GDM1 (cell line): ENCODE measurements at places on chromosomes 7 and 10.

GRCh38 chr7:8035647-8036518 is 67.3 kb downstream of the GLCCI1 start:
- peak; percentile 7 for DNase-seq

DNA sequence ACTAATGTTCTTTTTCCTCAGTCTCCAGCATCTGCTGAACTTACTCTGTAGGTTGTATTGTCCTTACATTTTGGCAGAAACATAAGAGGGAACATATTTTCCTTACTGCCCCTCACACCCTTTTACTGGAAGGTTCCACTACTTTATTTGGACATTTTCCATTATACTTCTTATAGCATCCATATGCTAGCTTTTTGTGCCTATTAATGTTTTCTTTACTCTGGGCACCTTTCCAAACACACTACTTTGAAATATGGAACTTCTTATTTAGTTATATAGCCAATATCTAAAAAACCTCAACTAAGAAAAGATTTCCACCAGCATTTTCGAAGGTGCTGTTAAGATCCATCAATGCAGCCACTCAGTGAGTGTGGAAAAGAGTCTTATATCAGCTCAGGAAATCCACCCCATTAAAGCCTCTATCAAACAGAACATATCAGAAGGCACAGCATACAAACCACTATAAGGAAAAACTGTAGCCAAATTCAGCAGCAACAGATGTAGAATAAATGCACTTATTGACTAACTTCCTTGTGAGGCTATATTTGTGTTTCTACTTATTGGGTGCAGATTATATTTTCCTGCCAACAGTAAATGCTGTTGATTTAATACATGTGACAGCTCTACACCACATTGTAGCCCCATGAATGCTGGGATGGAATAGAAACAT is 272.5 kb upstream of the SEMA3E start:
- DNase-seq = no peak

DNA sequence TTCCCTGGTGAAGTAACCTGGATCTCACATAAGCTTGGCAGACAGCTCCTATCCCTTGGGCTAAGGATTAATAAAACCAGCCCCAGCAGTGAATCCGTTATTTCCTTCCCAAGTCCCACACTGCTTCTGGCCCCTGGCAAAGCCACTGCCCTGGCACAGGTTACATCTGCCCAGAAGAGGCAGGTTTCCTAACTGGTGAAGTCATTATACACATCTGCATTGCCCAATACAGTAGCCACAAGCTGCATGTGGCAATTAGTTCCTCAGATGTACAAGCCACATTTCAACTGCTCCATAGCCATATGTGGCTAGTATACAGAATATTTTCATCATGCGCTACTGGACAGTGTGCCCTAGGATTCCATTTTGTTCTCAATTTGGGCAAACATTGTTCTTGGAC is 273.0 kb downstream of the GRM8 start:
- DNase-seq = no peak

DNA sequence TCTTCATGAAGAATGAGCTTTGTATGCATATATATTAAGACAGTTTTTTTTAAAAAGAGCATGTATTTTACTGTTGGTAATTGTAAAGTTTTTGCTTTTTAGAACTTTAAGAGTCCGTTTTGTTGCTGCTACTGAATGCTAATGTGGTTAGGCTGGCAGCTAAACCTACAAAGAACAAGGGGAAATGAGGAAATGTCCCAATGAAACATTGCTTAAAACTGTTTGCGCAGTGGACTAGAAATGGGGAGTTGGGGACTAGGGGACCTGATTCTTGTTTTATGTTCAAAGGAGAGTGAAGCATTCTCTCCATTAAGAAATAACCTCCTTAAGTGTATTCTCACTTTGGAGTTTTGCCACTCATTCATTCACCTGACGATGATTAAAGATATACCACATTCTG is 5.7 kb downstream of the NRF1 start:
- no peak for DNase-seq

DNA sequence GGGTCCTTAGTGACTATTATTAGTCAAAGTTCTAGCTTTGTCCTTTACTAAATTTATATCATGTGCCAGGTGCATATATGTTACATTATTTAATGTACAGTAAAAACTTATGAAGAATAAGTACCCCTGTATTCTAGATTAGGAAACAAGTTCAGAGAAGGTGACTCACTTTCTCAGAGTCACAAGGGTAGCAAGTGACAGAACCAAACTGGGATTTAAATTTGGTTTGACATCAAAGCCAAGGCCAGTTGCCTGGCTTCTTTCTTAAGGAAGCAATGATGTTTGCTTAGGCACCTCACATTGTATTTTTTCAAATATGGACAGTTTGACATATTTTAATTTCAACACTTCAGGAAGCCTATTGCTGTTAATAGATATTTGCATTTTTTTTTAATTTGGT is 2.5 kb downstream of the LSM8 start:
- DNase-seq = no peak

- no peak for DNase-seq
These were observed 289.3 kb downstream of the PTEN start for GRCh38 chr10:88152728-88153133.

DNA sequence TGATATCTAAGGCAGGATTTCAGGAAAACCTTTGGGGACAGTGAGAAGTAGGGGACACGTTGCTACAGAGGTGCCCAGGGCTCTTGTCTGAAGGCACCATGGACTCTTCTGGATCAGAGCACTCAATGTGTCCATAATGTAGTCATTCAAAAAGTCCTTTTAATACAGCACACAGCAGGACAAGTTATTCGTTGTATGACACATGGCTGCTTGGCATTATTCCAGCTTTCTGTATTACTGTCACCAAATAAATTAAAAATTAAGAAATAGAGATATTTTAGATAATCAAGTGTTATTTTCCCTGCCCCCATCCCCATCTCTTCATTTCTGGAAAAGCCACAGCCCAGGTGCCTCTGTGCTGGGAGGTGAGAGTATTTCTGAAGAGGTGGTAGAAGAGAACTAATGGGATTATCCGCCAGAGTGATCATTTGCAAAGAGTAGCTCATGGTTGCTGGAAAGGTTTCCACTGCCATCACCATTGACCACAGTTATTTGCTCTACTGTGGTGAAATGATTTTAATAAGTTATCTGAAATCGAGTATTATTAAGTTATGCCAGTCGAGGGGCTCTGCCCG is 83.0 kb downstream of the CXCL12 start:
- no peak for DNase-seq

DNA sequence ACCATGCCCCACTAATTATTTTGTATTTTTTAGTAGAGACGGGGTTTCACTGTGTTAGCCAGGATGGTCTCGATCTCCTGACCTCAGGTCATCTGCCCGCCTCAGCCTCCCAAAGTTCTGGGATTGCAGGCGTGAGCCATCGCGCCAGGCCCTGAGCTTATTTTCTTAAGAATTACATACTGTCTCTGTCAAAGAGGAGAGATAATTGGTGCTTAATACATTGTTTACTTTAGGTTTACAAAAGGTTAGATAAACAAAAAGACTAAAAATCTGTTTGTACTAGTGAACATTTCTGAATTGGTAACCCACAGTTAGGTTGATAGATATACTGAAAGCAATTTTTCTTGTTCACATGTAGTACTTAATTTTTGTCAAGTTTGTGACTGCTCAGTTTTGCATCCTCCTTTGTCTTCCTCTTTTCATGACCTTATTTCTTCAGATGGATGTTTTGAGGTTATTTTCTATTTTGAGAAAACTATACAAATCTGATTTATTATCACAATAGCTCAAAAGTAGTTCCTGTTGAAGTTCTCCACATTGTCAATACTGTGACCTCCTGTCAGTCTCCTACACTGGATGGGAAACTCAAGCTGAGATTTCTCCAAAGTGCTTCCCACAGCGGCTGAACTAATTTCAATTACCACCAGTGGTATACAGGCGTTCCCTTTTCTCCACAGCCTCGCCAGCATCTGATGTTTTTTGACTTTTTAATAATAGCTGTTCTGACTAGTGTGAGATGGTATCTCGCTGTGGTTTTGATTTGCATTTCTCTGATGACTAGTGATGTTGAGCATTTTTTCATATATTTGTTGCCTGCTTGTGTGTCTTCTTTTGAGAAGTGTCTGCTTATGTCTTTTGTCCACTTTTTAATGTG is 22.5 kb downstream of the HHEX start:
- no peak for DNase-seq

DNA sequence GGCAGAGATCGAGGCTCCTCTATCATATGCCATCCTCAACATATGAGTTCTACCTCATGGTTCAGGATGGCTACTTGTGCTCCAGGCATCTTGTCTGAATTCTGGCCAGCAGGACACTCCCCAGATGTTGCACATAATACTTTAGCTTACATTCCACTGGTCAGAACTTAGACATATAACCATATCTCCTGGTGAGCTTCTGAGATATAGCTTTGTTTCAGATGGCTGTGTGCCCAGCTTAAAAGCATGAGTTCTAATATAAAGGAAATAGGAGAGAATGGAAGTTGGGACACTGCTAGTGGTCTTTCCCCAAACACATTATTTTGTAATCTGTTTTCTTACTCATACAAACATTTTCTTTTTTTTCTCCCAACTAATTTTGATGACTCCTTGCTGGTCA is 50.8 kb upstream of the IFRD1 start:
- no peak for DNase-seq

- no peak for DNase-seq
These were observed 184.3 kb downstream of the KIAA1217 start for GRCh38 chr10:24393201-24393600.

DNA sequence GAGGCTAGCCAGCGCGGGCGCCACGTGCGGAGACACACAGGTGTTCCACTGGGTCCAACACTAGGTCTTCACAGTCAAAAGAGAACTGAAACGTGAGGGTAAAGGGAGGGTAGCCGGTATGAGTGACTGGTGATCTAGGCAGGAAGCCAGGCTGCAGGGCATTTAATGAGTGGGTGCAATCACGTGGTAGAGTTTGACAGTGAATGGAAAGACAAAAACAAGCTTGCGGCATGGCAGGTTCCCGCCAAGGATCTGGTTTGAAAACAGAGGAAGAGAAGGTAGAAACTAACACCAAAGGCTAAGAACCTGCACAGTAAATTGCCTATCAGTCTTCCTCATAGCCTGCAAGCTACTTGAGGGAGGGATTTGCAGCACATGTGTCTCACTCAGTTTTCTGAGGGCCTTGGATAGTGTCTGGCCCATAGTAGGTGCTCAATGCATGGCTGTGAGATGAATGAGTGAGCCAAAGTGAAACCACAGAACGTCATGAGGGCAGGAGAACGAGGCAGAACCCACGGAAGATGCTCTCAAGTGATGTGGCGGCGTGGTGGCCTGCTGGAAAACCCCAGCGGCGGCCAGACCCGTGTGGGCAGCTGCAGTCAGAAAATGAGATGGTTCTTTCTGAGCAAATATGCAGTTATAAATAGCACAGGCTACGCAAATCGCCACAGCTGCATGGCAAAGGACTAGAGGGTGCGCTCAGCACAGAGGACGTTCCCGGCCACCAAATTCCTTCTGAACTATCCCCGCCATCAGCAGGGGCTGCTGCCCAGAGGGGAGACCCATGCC is 183.6 kb upstream of the NFE2L3 start:
- no peak for DNase-seq

DNA sequence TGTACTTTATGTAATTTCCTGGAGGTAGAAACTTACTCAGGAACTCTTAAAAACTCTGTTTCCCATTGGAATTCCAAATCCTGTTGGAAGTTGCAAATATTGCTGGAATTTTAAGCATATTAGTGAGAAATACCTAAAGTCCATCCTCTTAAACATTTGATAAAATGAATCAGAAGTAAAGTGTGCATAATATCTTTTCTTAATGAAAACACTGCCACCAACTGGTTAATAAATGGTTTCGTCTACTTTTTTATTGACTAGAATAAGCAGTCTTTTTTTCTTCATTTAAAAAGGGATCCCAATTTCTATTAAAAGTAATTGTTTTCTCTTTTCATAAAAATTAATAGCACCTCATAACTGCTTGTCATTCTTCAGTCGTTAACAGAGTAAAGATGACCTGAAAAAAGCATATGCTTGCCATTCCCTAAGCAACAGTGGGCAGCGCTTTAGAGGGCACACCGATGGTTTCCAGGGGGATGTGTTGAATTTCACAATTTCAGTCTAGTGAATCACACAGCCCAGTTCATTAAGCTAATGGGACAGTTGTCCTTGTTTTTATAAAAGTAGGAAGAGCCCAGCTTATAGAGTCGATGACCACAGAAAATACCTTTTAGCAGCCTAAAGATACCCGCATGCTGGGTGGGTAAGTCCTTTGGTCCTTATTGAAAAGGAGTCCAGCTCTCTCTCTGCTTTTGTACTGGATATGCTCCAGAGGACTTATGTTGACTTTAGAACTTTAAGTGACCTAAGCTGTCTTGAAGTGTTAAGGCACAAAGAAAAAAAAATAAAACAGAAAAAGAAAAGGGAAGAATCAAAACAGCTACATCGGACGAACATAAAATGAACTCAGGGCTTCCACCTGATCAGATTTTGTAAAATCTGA is 28.5 kb downstream of the NPS start:
- DNase-seq = no peak

DNA sequence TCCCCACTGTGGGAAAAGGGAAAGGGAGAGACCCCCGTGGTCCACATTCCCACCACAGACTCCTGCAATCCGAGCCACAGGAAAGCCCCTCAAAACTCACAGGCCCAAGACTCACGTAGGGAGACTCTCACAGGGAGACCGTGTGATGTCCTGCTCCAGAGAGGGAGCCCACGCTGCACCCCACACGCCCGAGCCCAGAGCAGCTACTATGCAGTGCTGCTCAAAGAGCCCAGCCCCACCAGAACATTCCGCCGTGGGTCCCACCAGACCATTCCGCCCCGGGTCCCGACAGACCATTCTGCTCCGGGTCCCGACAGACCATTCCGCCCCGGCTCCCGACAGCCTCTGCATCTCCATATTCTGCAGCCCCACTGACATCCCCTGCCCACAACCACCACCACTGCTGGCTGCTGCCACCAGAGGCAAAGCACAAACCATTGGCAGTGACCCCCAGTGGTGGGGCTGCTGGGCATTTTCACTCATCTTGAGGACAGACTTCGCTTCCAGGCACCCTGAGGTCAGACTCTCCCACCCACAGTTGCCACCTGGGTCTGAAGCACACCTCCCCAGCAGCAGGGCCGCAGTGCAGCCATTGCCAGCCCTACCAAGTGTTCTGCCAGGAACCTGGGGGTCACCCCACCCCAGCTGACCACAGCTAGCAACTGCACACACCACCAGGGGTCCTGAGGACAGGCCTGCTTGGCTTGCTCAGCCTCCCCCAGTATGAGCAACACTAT is 625.4 kb upstream of the FOXK1 start:
- no peak for DNase-seq

GRCh38 chr10:132274986-132275385 is 32.8 kb downstream of the STK32C start:
- no peak for DNase-seq

DNA sequence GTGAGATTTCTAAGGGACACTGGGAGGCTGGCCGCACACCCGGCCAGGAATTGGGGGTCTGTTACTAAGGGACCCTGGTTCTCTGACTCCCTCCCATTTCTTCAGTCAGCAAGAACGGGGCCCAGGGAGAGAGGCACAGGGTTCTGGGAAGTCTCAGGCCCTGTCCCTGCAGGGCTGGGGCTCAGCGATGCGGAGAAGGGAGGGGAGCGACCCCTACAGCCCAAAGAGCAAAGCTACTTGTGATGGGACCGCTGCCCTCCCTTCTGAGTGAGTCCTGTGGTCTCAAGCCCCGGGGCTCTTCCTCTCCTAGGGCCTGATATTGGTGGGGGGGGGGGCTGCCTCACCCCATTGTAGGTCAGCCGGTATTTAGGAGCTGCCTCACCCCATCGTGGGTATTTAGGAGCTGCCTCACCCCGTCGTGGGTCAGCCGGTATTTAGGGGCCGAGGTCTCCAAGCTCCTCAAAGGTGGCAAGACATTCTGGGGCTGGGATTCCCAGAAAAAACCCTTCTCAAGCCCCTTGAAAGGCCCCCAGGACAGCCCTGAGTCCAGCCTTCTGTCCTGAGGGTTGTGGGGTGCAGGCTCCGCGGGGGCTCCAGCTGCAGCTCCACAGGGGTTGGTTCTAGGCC is 16.9 kb upstream of the NKX6-2 start:
- DNase-seq = no peak
